ENCODE measurements at places on chromosomes 7 and 10.

- DNase-seq = no peak
Observed at GRCh38 chr7:50552921-50553320, 12.3 kb downstream of the DDC start.

GRCh38 chr7:152362128-152362926 lies 73.5 kb downstream of the KMT2C start:
- no peak for DNase-seq

DNA sequence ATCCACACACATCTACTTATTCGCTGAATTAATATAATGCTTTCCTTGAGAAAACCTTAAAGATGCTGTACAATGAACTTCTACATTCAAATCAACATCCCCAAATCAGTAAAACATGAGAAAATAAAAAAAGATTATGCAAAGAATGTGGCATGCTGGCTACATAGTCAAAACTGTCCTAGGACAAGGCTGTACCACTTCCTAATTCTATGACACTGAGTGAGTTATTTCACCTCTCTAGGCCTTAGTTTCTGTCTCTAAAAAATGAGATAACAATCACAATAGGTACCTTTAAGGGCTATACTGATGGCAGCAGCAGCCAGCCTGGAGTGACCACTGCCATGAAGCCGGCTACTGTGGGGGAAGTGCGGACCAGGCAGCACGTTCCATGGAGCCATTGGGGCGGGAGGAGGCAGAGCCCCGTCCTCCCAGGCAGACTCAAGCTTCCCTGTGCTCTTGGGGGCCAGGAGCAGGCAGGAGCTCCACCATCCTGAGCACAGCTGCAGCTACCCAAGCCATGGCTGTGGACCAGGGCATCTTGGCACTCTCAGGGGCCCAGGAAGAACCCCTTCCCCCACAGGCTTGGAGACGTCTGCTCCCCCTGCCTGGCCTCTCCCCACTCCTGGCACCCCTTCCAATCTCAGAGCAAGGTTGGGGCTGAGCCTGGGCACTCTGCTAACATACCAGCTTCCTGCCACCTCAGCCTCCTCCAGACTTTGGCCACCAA lies 110.2 kb downstream of the ELAPOR2 start:
- no peak for DNase-seq

- DNase-seq = no peak
Observed at GRCh38 chr7:105837765-105838626, 38.4 kb downstream of the ATXN7L1 start.

- DNase-seq = no peak
Observed at GRCh38 chr7:36360244-36360643, 29.4 kb upstream of the ANLN start.

- DNase-seq = no peak
Observed at GRCh38 chr7:99551334-99551733, 580 bp downstream of the FAM200A start.

- DNase-seq = no peak
Observed at GRCh38 chr10:43250615-43251418, 16.0 kb downstream of the RASGEF1A start.

- no peak for DNase-seq
Observed at GRCh38 chr7:147279964-147280374, 1163.4 kb downstream of the CNTNAP2 start.

- DNase-seq = peak; percentile 25
Observed at GRCh38 chr10:29736366-29737073, 101.7 kb upstream of the SVIL start.

DNA sequence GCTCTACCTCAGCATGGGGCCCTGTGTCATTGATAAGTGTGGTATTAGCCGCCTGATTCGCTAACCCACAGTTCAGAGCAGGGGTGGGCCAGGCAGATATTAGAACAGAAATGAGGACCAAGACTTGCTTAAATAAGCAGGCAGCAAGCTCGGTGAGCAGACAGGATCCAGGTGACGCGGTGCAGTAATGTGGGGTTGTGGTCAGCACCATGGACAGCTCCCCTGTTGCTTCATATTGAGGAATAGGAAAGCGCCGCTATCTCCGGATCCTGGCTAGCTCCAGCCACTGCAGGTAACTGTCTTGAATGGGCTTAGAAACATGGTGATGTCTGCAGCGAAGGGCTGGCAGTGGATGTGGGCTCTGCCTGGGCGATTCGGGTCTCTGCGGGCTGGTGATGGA lies 51.3 kb upstream of the GPR26 start:
- DNase-seq = peak; percentile 9
